Naive B cell (primary cell): ENCODE measurements at places on chromosomes 7 and 10. TPM values are rescaled to one million over a fixed set of nuclear protein-coding genes. Genes with fewer than 3 reads are reported as not detected.

Gene PSMG3
- polyA plus RNA-seq = 37.2 TPM

Gene DDC
- polyA plus RNA-seq = not detected

Gene WDR86
- polyA plus RNA-seq = 1.4 TPM

Gene VKORC1L1
- polyA plus RNA-seq = 3.5 TPM

Gene STARD3NL
- polyA plus RNA-seq = 80.2 TPM

- no peak overlapping the region for H3K4me3 ChIP-seq
- no peak overlapping the region for H3K27ac ChIP-seq
These were observed 146.6 kb downstream of the RAPGEF5 start for GRCh38 chr7:22210355-22210754.

GRCh38 chr7:81209059-81209458 lies 290.2 kb upstream of the SEMA3C start:
- no peak overlapping the region for H3K27ac ChIP-seq
- DNase-seq = no peak
- H3K36me3 ChIP-seq = no peaks in the 10 kb centered on the region
- H3K4me3 ChIP-seq = no peak overlapping the region

DNA sequence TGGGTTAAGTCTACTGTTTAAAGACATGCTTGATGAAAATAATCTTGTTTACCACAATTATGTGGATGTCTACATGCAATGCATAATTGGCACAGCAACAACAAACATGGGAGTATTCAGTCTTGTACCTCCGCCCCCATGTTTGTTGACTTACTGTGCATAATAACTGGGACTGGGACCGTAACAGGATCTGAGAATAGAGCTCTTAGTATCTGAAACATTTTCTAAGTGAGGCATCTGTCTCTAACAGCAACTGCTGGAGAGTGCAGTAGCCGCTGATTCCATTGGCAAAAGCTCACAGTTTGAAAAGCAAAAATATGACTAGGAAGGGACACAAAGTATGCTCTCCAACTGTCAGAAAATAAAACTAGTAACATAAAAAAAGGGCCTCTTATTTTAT lies 61.6 kb downstream of the ENO4 start:
- no peak overlapping the region for H3K27ac ChIP-seq
- no peaks in the 10 kb centered on the region for H3K27me3 ChIP-seq
- DNase-seq = no peak
- no peaks in the 10 kb centered on the region for H3K36me3 ChIP-seq
- H3K4me3 ChIP-seq = no peak overlapping the region

DNA sequence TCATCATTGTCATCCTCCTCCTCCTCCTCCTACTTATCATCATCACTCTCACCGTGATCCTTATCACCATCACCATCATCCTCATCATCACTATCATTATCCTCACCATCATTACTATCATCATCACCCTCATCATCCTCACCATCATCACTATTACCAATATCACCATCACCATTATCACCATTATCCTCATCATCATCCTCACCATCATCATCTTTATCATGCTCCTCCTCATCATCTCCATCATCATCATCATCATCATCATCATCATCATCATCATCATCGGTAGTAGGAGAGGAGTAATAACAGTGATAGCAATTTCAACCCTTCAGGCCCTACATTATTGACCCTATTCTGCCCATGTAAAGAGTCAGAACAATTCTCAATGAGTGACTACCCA lies 345.9 kb upstream of the ZNF32 start:
- H3K27me3 ChIP-seq = peaks cover 14% of the 10 kb centered on the region
- no peaks in the 10 kb centered on the region for H3K4me1 ChIP-seq
- no peaks in the 10 kb centered on the region for H3K36me3 ChIP-seq
- no peak overlapping the region for H3K4me3 ChIP-seq
- no peak for DNase-seq
